ENCODE measurements at places on chromosomes 16 and 17. TPM values are rescaled to one million over a fixed set of nuclear protein-coding genes. Genes with fewer than 3 reads are reported as not detected.
A peak's percentile ranks its signal among the peaks of the same experiment; 100 is the strongest.

The KRTAP2-1 gene
- total RNA-seq = not detected

DNA sequence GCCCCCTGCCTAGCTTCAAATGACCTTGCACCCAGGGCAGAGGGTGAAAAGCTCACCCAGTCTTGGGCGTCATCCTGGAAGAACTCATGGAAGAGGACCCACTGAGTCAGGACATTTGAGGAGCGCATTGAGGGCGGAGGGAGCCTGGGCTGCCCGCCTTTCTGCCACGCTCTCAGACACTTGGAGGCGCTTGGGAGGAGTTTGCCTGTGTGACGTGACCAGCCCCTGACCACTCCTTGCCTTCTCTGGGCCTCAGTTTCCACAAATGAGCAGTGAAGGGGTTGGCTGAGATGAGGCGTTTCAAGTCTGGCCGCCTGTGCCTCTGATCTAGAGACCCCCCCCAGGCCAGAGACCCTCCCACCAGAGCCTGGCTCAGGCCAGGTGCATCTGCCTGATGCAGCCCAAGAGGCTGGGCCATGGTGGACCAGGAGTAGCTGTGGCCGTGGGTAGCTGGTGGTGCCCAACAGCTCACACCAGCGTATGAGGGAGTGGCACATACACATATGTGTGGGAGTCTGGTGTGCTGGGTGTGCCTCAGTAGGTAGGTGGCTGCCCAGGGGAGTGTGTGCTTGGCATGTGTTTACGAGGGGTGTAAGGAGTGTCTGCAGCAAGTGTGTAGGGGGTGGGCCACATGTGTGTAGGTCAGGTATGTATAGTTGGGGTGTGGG, 80.2 kb upstream of the TOB1 start:
- no peaks in the 10 kb centered on the region for H3K27me3 ChIP-seq
- no peaks in the 10 kb centered on the region for H3K36me3 ChIP-seq
- H3K4me3 ChIP-seq = no peak overlapping the region
- no peak for DNase-seq
- H3K27ac ChIP-seq = peak overlapping the region; percentile 82
- peaks cover 31% of the 10 kb centered on the region for H3K4me1 ChIP-seq

The BEAN1 gene
- 0.14 TPM for total RNA-seq

DNA sequence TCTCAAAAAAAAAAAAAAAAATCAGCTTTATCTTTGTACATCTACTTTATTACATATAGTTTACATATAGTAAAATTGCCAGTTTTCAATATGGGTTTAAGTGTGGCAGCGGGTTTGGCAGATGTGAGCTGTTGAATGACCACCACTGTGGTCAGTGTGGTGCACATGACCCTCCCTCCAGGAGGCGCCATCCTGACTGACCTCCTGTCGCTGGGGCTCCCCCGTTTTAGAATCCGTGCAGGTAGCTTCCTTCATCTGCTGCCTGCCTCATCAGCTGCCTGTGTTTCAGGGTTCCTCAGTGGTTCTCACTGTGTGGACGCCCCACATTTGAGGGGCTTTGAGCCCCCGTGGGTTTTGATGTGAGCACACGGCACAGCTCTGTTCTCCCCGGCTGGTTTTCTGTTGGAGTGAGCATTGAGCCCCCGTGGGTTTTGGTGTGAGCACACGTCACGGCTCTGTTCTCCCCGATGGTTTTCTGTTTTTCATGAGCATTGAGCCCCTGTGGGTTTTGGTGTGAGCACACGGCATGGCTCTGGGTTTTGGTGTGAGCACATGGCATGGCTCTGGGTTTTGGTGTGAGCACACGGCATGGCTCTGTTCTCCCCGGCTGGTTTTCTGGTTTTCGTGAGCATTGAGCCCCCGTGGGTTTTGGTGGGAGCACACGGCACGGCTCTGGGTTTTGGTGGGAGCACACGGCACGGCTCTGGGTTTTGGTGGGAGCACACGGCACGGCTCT, 57.9 kb upstream of the ZNF750 start:
- no peak overlapping the region for H3K27ac ChIP-seq
- no peaks in the 10 kb centered on the region for H3K27me3 ChIP-seq
- no peaks in the 10 kb centered on the region for H3K4me1 ChIP-seq
- no peak for DNase-seq
- no peak overlapping the region for H3K4me3 ChIP-seq
- H3K36me3 ChIP-seq = no peaks in the 10 kb centered on the region

GRCh38 chr16:65754820-65755691, 611.4 kb upstream of the CDH5 start:
- no peaks in the 10 kb centered on the region for H3K27me3 ChIP-seq
- peaks cover 2% of the 10 kb centered on the region for H3K4me1 ChIP-seq
- H3K4me3 ChIP-seq = no peak overlapping the region

GRCh38 chr16:50538411-50539052, 9.7 kb upstream of the NKD1 start:
- H3K36me3 ChIP-seq = no peaks in the 10 kb centered on the region
- no peak for DNase-seq
- H3K27ac ChIP-seq = no peak overlapping the region
- no peak overlapping the region for H3K4me3 ChIP-seq
- H3K4me1 ChIP-seq = no peaks in the 10 kb centered on the region

- H3K4me1 ChIP-seq = no peaks in the 10 kb centered on the region
- DNase-seq = no peak
- no peak overlapping the region for H3K27ac ChIP-seq
- H3K4me3 ChIP-seq = no peak overlapping the region
- no peaks in the 10 kb centered on the region for H3K36me3 ChIP-seq
Measured at GRCh38 chr16:20074099-20074991, 655 bp upstream of the GPR139 start.

DNA sequence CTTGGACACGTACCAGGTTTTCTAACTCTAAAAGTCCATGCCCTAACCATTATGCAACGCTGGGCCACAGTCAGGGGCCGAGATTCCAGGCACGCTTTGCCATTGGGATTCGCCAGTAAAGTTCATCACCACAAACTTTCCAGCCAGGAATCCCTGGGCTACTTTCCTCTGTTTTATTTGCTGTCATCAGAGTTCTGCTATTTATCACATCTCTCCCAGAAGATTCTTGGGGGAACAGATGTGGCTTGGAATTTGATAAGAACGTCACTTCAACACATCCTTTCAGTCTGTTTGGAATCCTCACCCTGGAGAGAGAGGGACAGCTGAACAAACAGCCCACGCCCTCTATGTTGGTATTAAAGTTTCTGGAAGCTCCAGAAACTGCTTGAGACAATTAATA, 109.6 kb upstream of the CACNG3 start:
- no peak overlapping the region for H3K27ac ChIP-seq
- H3K4me1 ChIP-seq = no peaks in the 10 kb centered on the region
- no peaks in the 10 kb centered on the region for H3K27me3 ChIP-seq
- no peaks in the 10 kb centered on the region for H3K36me3 ChIP-seq

DNA sequence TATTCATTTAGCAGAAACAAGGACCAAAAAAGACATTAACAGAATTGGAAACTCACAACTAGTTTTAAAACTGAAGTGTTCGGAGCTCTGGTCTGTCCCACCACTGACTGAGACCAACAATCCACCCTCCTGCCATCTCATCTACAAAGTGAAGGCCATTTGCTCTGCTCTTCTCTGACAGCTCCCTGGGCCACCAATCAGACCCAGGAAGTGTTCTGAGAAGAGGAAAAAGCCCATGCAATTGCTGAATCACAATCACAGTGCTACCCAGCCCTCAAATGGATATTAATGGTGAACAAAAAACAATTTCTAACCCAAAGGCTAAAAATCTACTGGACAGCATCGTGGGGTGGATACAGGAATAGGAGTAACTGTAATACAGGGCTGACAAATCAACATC, 2.1 kb downstream of the RPL23 start:
- peaks cover 4% of the 10 kb centered on the region for H3K4me1 ChIP-seq
- no peaks in the 10 kb centered on the region for H3K27me3 ChIP-seq
- H3K4me3 ChIP-seq = peak overlapping the region; percentile 50
- DNase-seq = no peak

DNA sequence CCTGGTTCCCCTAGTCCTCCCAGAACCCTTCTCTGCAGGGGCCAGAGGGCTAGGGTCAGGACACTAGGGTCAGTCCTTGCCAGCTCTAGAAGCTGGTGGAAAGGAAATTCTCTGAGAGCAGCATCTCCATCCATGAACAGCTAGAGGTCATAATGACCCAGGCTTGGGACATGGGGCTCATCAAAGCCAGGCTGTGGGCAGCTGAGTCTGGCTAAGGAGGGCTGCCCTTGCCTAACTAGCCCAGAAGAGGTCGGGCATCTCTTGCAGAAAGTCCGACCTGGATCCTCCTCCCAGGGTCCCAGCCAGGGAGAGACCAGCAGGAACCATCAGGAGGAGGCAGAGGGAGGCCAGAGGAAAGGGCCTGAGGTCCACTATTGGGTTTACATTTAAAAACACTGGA, 4.3 kb downstream of the MPO start:
- H3K4me1 ChIP-seq = no peaks in the 10 kb centered on the region
- no peak overlapping the region for H3K4me3 ChIP-seq

- H3K4me3 ChIP-seq = no peak overlapping the region
- H3K27ac ChIP-seq = no peak overlapping the region
Measured at GRCh38 chr17:38568845-38569510, 36.8 kb downstream of the SRCIN1 start.

DNA sequence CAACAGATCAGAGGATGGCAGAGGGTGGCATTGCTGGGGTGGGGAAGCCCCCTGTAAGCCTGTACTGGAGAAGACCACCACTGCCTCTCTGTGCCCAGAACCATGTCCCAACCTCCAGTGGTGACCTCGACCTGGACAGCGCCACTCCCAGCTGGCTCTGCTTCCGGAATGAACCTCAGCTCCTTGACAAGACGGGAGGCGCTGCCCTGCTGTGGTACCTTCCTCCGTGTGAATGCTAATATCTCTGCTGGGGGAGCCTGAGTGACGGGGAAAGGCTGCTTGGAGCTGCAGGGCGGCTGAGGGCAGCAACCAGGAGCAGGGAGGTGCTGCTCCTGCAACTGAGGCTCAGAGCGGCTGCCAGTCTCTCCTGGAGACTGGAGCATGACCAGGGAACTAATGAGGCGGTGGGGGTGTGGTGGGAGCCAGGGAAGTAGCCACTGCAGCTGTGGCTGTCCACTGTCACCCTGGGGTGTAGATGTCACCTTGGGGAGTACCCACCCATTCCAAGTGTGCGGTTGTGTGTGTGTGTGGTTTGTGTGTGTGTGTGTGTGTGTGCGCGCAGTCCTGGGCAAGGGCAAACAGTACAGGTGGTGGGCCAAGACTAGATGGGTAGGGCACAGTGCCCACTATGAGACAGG, 6.2 kb downstream of the PRCD start:
- no peak overlapping the region for H3K4me3 ChIP-seq
- H3K27ac ChIP-seq = no peak overlapping the region
- no peaks in the 10 kb centered on the region for H3K4me1 ChIP-seq
- H3K27me3 ChIP-seq = no peaks in the 10 kb centered on the region

DNA sequence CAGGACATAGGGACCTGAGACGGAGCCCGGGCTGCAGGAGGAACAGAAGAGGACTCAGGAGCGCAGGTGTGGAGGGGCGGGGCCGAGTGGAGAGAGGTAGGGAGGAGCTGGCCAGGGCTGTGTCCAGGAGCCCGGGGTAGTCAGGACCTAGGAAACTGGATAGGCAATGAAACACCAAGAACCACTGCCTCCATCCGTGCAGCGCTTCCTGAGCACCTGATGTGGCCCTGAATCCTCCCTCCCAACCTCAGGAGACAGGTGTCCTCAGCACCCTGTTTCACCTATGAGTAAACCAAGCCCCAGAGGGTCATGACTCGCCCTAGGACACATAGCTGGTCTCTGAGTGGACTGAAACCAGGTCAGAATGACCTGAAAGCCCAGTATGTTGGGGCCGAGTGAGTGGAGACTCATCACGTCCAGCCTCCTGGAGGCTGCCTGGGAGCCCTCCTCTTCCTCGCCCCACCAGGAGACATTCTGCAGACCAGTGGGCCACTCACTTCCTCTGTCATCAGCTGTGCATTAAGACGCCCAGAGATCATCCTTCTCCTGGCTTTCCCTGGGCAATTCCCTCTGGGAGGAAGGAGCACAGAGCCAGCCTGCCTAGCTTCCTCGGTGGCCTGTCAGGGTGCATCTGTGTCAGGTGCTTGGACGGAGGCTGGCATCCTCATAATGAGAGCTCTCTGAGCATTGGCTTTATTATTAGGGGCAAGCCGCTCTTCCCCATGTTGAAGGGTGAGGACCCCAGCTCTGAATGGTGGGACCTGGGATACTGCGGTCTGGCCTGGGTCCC, 72.8 kb downstream of the SCNN1B start:
- no peak for DNase-seq
- no peak overlapping the region for H3K27ac ChIP-seq
- no peak overlapping the region for H3K4me3 ChIP-seq
- H3K27me3 ChIP-seq = no peaks in the 10 kb centered on the region
- no peaks in the 10 kb centered on the region for H3K4me1 ChIP-seq
- H3K36me3 ChIP-seq = no peaks in the 10 kb centered on the region

DNA sequence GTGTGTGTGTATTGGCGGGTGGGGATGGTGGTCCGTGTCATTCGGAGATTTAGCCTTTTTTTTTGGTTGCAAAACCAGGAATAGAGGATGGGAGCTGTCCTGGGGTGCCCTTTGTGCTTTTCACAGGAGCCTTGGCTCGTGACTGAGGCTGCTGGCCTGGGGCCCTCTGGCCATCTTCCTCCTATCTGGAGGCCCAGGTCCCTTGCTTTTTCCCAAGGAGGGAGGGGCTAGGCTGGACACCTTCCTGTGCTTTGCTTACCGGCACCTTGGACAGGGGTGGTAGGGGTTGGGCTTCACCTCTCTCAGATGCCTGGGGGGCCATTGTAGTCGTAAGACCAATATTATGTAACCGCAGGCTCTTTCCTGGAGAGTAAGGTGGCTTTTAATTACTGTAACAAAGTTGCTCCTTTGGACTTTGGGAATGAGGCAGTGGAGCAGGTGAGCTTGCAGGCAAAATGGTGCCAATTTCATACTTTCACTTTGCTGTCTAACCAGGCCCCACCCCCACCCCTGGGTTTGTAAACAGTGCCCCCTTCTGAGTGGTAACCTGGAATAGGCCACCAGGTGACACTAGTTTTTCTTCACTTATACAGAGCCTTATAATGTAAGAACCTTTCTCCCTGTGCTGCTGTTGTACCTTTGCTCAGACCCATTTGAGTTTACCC, 1.2 kb downstream of the DYNLL2 start:
- peak; percentile 46 for DNase-seq
- H3K27ac ChIP-seq = peak overlapping the region; percentile 91
- no peaks in the 10 kb centered on the region for H3K27me3 ChIP-seq
- H3K4me1 ChIP-seq = peaks cover 21% of the 10 kb centered on the region
- H3K36me3 ChIP-seq = peaks cover under 1% of the 10 kb centered on the region

GRCh38 chr16:8569650-8570346, 20.5 kb downstream of the TMEM114 start:
- H3K4me1 ChIP-seq = no peaks in the 10 kb centered on the region
- no peak for DNase-seq
- no peak overlapping the region for H3K4me3 ChIP-seq
- no peaks in the 10 kb centered on the region for H3K36me3 ChIP-seq

The MARVELD3 gene
- total RNA-seq = 20.0 TPM

The CDK5R1 gene
- 0.46 TPM for total RNA-seq

GRCh38 chr16:87548046-87548445, 54.3 kb upstream of the JPH3 start:
- H3K4me1 ChIP-seq = no peaks in the 10 kb centered on the region
- H3K27ac ChIP-seq = no peak overlapping the region
- no peak overlapping the region for H3K4me3 ChIP-seq
- DNase-seq = no peak
- peaks cover 8% of the 10 kb centered on the region for H3K27me3 ChIP-seq
- no peaks in the 10 kb centered on the region for H3K36me3 ChIP-seq
